ENCODE measurements at places on chromosomes 4 and X.

- DNase-seq, result no peak
Observed at GRCh38 chr4:143667461-143667860, 33.0 kb downstream of the FREM3 start.

DNA sequence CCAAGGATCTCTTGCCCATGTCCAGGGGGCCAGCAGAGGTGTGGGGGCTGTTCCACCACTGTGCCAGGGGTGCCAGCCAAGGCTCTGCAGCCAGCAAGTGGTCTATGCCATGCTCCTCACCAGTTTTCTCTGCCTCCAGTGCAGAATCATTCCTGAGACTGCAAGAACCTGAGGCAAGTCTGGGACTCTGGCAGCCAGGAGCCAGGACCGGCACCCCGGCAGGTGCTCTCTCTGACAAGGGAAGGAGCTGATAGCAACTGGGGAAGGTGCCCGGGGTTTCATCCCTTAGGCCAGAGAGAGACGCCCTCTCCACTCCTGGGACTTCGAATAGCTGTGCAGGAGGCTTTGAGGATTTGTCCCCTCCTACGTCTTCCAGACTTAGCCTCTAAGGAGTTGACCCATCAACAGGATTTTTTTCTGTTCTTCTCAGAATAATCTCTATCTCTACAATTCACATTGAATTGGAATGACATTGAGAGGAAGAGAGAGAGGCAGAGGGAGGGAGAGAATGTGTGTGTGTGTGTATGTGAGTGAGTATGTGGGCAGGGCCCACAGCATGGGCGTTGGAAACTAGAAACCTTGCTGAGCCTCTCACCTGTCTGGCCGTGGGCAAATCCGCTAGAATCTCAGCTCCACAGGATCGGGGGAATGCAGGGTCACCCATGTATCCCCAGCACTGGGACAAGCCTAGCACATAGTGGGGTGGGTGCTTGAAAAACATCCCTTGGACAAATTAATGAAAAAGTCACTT is 74.5 kb upstream of the AFAP1 start:
- no peak for DNase-seq

- no peak for DNase-seq
Observed at GRCh38 chr4:147877308-147877771, 145.5 kb downstream of the ARHGAP10 start.

DNA sequence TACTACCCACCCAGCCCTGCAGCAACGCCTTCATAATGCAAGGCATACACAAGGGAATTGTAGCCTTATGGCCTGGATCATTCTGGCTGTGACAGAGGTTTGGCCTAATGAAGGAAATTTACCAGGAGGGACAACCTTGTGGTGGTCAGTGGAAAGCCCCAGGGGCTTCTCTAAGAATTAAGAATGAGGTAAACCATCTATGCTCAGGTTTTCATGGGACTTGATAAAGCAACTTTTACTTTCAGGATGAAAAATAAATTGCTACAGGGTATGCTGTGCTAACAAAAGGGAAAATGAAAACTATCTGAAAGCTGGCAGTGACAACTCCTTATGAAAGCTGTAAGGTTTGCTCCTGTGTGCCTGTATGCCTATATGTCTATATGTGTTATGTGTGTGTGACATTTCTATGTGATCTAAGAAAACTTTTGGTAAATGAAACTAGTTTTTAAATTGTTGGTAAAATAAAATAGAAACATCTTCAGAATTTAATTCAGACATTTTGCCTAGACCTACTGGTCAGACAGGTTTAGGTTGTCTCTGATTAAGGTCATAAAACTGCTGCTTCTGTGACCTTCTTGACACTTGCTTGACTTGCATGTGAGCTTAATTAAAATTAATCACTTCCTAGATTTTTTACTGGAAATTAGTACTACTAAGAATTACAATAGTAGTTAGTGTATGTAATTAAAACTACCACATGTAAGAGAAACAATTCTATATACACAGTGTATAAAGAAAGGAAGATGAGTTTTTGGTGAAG is 19.9 kb upstream of the TXK start:
- DNase-seq, result no peak

- no peak for DNase-seq
Observed at GRCh38 chr4:163063891-163064290, 102.8 kb downstream of the NAF1 start.

DNA sequence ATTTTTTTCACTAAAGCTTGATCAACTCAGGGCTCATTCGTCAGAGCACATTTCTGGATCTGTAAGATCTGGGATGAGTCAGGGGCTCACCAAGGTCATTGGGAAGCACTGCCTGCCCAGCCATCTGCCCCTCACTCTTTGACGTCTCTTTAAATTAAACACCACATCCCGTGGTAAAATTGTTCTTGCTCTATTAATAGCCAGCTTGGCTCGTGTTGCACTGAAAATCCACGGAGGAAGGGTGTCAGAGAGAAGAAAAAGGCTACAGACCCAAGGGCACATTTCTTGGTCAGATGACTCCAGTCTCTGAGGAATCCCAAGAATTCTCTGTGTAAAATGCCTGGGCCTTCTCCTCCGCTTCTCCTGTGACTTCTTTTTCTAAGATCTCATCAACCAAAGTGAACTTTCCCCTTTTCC is 45.7 kb upstream of the GATB start:
- DNase-seq, result no peak

DNA sequence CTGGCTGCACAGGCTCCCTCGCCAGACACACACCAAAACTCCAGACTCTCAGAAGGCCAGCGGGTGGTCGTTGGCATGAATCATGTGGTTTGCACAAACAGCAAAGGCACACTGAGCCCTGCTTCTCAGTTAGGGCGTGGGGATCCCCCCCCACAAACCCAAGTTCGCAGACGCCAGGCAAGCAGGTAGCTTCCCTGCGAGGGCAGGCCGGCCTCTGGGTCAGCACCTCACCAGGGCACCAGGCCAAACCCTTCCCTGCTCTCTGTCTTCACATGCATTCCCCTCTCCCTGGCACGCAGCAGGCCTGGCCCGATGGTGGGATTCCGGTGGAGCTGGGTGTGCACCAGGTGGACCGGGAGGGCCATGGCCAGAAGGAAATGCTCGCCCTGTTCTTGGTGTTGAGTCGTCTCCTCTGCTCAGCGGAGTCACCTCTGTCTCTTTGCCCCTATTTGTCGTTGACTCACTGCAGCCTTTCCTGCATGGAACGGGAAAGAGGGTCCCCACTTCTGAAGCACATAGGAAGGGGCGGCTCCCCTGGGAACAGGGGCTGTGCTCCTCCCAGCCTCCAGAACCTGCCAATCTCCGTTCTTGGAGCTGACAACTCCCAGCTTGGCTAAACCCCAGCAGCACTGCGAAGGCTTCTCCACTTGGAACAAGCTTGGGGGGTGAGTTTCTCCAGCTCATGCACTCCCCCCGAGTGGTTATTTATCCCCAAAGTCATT is 51.4 kb downstream of the SORCS2 start:
- DNase-seq, result no peak

DNA sequence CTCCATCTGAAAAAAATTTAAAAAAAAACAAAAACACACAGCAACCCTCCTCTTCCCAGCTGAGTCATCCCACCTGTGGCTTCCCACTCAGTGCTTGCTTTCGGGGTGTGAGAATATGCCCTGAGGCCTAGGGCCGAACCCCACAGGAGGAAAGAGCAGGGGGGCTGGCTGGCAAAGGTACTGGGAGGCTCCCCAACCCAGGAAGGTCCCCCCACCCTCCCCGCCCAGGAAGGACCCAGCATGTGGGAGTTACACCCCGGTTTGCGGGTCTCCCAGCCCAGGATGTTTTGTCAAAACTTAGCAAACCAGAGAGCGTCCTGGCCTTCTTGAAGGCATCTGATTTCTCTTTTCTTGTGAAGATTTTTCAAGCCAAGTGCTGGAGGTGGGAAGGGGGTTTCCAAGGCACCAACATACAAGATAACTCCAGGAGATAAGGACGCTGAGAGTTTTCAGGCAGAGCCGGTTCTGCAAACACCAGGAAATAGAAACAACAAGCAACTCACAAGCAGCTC is 25.7 kb upstream of the CSF2RA start:
- DNase-seq, result peak; percentile 33

GRCh38 chr4:150302553-150302952 is 224.3 kb downstream of the DCLK2 start:
- peak; percentile 58 for DNase-seq

DNA sequence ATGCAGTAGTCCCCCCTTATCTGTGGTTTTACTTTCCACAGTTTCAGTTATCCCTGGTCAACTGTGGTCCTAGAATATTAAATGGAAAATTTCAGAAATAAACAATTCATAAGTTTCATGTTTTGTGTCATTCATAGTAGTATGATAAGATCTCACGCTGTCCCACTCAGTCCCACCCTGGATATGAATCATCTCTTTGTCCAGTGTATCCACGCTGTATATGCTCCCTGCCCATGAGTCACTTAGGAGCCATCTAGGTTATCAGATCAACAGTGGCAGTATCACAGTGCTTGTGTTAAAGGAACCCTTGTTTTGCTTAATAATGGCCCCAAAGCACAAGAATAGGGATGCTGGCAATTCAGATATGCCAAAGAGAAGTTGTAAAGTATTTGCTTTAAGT is 16.2 kb upstream of the SYTL4 start:
- no peak for DNase-seq

DNA sequence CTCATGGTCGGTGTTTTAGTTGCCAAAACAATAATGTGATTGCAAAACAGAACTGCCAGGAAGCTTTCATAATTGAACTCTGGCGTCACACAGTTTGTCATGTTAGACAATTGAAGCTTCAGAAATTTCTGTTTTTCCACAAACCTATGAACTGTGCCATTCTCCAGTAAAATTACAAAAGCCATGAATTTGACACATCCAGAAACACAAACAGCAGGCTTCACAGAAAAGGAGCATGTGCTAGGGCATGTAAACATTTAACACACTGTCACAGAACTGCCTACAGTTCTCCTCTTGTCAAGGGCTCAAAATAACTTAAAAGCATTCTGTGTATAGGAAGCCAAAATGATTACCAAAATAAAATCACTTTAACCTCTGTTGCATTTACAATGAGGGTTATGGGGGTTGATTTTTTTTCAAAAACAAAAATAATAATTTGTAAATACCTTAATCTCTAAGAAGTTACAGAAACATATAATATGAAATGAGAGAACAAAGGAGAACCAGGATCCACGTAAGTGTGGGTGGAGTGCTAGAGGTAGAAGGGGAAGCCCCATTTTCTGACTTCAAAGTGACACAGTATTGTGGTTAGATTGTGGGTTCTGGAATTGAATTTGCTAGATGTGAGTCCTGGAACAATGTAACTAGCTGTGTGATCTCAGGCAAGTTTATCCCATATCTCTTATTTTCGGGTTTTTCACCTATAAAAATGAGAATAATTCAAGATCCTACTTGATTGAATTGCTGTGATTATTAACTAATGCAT is 295.0 kb downstream of the CENPC start:
- no peak for DNase-seq

DNA sequence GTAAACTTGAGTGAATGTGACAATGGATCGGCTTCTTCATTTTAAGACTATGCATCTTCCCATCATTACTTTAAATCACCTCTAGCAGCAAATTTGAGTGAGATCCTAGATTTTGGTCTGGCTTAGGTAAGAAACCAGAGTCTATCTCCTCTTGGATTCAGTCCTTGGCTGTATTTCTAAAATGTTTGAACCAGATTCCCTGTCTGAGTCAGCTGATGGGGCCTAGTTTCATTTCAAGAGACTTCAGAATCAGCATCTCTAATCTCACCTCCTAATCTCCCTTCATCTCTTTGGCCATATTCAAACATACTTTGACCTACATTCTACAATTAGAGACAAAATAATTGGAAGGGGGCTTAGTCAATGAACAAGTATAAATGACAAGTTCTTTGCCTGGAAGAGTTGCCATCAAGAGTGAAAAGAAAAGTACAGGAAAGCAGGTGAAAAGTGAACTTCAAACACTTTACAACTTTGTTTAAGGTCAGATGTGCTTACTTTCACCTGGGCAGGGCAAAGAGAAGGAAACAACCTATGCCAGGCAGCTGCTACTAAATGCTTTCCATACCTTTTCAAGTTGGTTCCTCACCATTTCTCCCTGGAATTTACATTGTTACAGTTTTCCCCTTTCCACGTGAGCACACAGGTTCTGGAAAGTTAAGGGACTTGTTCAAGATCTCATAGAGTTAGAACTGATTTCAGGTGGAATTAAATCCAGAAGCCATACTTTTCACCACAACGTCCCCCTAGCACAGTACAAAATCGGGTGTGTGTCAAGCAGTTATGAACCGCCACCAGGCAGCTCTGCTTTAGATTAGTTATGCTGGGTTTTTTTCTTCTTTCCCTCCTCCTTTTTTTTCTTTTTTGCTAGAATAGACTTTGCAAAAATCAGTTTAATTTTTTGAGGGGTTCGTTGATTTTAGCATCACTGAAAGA is 30.7 kb upstream of the PITX2 start:
- no peak for DNase-seq

DNA sequence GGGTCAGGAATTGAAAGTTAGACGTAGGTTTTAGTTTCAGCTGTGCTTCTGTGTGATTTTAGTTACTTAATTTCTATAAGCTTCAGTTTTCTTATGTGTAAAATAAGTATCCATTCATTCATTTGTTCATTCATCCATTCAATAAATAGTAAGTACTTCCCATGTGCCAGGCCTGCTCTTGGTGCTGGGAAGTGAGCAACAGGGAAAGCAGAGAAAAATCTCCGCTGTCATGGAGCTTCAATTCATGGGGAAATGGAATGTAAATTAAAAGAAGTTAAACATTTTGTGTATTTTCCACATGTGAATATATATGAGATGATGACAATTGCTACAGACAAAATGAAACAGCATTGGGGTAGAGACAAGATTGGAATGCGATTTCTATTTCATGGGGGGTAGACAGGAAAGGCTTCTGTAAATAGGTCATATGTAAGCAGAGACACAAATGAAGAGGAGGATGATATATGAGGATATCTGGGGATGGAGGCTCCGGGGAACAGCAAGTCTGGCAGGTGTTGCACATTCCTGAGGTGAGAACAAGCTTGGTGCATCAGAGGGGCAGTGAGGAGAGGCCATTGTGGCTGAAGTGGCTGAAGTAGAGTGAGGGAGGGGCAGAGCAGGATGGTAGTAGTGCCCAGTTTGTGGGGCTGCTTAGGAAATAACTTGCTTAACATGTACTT is 66.2 kb downstream of the FHIP1A start:
- no peak for DNase-seq

DNA sequence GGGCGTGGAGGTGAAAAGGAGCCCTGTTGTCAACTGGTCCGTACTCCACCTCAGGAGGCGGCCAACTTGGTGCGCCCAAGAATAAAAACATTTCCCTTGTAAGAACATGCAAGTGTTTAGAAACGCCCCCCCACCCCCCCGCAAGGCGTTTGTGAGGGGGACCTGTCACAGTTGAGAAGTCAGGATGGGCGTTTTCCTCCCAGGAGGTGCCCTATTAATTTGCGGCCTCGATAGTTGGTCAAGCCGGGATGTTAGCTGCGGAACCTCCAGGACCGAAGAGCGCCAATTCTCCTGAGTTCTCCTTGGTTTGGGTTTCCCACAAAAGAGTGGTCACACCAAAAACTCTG is 651 bp upstream of the SAP30 start:
- DNase-seq, result peak; percentile 63

- no peak for DNase-seq
Observed at GRCh38 chr4:72390409-72390808, 178.6 kb downstream of the ADAMTS3 start.

GRCh38 chr4:3440979-3441500 is 728 bp upstream of the HGFAC start:
- DNase-seq, result no peak

- DNase-seq, result no peak
Observed at GRCh38 chr4:5755679-5756078, 44.7 kb downstream of the EVC start.

Measured in stimulated activated CD4-positive, alpha-beta T cell treated with anti-CD3 and anti-CD28 coated beads, Interleukin-4, amount 100 ng/mL, for 24 hours (primary cell).